Activated CD4-positive, alpha-beta T cell treated with anti-CD3 and anti-CD28 coated beads, Interleukin-2, amount 50 U/mL, for 24 hours (primary cell): ENCODE measurements at places on chromosomes 3 and 15.

- no peak for DNase-seq
Observed at GRCh38 chr3:12444582-12445471, 39.5 kb upstream of the TSEN2 start.

- DNase-seq = no peak
Observed at GRCh38 chr15:88477904-88478303, 10.4 kb downstream of the MRPS11 start.

GRCh38 chr3:123584284-123584987, 417 bp downstream of the HACD2 start:
- no peak for DNase-seq

DNA sequence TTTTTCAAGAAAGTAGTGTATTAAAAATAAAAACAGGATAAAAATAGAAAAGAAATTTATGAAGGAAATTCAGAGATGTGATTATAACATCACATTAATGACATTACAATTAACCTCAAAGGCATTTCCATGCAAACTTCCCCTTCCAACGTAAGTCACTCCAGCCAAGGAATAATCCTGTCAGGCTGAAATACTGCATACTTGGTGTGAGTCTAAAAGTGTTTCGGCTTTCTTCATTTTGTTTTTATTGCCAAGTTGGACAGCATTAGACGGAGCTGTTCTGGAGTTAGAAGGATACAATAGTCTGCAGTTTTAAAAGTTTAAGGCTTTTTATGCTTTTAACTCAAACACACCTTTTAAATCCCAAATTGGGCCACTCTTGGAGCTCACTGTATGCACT, 435.0 kb downstream of the MECOM start:
- DNase-seq = no peak

DNA sequence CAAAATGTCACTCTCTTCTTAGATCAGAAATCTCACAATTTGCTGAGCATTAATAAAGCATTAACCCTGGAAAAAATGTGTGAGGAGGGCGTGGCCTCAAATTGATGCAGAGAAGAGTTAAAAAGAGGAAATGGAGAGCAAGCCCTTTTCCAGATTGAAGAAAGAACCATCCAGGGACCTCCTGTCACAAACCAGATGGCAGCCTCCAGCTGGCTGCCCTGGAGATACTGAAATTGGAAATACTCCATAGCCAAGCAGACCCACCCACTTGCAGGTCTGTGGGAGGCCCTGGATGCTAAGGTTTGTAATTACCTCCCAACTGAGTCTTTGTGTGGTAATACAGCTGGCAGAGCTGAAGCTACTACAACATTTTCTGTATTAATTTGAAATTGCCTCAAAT, 214.9 kb downstream of the IL20RB start:
- no peak for DNase-seq

DNA sequence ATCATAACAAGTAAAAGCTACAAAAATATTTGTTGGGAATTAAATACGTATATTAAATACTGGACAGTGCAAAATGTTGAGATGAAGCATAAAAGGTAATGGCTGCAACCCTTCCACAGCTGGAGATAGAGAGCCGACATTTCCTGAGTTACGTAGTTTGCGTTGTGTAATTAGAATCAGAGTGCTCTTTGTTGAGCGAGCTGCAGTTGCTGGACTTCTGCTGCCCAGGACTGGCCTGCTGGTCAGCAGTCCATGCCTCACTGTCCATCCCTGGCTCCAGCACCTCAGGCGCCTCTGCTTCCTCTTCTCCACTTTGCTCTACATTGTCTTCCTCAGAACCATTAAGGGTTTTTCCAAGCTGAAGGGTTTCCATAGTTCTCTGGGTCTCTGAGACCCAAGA, 28.4 kb upstream of the SHC4 start:
- no peak for DNase-seq

DNA sequence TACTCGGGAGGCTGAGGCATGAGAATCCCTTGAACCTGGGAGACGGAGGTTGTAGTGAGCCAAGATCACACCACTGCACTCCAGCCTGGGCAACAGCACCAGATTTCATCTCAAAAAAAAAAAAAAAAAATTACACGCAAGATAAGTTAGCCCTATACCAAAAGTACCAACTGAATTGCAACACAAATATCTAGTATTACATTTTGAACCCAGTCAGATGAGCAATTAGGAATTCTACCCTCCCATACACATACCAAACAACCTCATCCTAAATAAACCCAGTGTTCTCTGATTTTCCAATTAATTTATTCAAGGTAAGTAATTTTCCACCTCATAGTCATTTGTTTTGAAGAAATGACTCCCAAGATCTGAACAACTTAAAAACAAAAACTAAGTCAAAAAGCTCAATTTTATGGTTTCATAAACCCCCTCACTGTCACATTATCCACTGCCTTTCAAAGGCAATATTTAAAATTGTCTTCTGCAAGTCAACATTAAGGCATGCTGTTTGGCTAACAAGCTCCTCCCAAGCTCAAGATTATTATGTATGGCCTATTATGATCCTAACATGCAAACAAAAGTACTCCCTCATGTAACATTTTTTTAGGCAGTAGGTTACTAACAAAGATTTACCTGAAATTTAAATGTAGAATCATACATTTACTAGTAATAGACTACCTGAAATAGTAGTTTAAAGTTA, 4.5 kb downstream of the RAF1 start:
- DNase-seq = no peak

- no peak for DNase-seq
Observed at GRCh38 chr3:15657016-15657415, 55.5 kb downstream of the BTD start.

GRCh38 chr3:133674290-133674919, 12.7 kb upstream of the TOPBP1 start:
- no peak for DNase-seq

DNA sequence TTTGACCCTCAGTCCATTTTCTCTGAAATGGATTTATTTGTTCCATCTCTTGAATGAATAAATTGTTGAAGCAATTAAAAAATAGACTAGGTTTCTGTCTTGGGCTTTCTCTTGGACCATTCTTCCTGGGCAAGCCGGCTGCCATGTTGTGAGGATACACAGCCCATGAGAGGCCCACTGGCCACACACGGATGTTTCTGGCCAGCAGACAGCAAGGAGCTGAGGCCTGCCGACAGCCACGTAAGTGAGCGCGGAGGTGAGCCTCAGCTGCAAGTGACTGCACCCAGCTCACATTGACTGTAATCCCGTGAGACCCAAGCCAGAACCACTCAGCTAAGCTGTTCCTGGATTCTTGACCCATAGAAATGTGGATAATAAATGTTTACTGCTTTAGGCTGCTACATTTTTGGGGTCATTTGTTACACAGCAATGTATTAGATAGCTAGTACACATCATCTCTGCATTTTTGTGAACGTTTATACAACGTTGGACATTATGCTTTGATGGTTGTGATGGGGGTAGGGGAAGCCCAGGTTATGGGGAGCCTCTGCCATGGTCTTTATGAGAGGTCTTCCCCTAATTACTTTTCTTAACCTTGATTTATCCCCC, 22.8 kb downstream of the IDH3A start:
- no peak for DNase-seq

- no peak for DNase-seq
Observed at GRCh38 chr15:76340198-76340802, 3.7 kb downstream of the ISL2 start.

- no peak for DNase-seq
Observed at GRCh38 chr15:31352911-31353811, 26.5 kb downstream of the KLF13 start.

DNA sequence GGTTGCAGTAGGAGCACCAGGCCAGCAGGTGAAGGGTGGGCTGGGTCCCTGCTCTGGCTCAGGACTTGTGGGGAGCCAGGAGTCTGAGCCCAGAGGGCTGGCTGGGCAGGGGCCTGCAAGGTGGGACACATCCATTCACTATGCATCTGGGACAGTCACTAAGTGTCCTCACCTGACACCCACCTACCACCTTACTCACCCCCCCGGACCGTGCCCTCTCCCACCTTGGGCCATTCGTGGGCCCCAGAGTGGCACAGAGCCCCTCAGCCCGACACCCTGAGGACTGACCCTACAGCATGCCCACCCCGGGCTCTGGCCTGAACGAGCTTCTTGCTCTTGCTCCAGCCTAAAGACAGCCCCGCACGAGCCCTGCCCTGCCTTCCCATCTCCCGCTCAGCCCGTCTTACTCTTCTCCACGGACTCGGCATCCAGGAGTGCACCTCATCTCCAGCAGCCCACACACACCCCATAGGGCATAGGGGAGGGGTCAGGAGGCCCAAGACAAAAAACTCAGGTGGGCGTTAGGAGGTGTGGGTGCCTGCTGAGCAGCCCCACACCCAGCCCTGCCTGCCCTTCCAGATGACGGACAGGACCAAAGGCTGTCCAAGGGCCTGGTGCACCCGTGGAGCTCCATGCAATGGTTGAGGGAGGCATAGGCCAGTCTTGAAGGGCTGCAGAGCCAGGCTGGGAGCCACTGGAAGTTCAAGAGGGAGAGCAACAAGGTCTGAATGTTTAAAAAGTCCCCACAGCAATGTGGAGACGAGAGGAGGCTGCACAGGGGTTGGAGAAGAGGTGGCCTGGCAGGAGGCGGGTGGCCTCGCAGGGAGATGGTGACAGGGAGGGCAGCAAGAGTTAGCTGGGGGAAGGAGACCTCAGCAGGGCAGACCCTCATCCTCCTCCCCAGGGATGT, 27.0 kb downstream of the PTH1R start:
- DNase-seq = no peak

DNA sequence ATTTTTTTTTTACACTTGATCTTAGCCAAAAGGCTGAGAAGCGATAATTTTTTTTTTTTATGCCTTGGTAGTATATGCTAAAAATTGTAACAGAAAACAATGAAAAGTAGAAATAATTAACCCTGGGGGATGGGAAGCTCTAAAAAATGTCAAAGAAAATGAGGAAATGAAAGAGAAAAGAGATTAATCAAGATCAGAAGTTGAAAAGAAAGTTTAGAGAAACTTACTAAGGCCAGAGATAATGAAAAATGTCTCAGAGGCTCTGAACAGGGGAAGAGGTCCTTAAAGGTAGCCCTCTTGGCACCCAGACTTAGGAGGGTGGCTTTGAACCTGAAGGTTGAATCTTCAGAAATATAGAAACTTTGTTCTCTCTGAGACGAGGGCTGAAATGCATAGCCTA, 58.6 kb upstream of the ZBED2 start:
- no peak for DNase-seq
